ENCODE measurements at places on chromosomes 6 and 20.

DNA sequence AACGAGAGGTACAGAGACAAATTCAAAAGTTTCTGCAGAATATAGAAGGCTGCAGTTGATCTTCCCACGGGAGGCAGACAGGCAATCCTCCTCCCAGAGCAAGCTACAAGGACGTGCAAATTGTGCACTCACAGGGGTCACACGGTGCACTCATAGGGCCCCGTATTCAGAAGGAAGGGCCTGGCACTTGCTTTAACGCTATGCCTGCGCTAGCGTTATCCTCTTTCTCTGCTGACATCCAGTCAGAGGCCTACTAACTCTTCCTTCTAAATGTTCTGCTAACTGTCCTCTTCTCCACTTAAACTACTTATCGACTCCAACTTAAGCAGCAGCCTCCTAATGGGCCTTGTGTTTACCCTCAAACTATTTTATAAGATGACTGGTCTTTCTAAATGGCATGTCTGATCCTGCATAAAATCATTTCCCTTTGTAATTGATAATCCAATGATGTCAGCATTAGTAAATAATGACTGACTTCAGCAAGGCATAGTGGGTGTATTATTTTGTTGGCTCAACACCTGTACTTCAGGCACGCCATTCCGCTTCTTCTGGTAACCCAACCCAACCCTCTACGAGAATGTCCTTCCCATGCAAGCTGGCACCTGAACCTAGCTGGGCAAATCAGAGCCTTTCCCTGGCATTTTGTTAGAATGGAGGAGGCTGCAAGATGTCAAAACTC lies 2.2 kb downstream of the IFNGR1 start:
- no peak for DNase-seq

- no peak for DNase-seq
These were observed 477.0 kb downstream of the HAO1 start for GRCh38 chr20:7463290-7463689.

GRCh38 chr6:32415521-32416019 lies 8.6 kb upstream of the BTNL2 start:
- DNase-seq: peak; percentile 87

DNA sequence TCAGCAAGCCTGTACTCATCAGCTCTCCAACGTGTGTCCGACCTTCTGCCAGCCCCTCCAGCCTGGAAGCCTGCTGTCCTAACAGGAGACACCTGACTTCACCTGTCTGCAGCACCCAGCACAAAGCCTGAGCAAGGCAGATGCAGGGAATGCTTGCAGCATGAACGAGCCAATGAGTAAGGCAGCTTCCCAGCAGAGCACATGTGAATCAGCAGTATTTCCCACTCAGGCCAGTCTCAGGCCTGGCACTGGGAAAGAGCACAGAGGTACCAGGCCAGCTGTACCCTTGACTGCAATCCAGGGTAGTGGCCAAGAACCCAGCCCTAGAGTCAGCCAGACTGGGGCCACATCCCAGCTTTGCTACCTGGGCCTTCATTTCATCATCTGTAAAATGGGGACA lies 120.8 kb downstream of the MAFB start:
- no peak for DNase-seq

- DNase-seq: peak; percentile 20
These were observed 891 bp downstream of the RSPO3 start for GRCh38 chr6:127119102-127120022.

DNA sequence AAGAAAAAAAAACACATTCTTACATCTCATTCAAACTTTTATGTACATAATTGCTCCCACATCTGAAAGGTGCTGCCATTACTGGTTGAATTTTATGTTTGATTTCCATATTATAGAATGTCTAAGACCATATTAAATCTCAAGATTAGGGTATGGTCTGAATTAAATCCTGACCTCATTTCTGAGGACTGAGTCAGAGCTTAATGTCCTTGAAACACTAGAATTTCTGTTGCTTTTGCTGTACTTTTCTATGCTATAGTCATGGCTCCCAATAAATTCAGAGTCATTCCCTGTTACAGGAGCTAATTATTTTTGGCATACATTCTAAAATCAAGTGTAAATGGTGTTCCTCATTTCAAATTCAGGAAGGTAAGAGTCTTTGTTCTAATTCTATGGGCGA lies 285.3 kb upstream of the MANEA start:
- DNase-seq: no peak

DNA sequence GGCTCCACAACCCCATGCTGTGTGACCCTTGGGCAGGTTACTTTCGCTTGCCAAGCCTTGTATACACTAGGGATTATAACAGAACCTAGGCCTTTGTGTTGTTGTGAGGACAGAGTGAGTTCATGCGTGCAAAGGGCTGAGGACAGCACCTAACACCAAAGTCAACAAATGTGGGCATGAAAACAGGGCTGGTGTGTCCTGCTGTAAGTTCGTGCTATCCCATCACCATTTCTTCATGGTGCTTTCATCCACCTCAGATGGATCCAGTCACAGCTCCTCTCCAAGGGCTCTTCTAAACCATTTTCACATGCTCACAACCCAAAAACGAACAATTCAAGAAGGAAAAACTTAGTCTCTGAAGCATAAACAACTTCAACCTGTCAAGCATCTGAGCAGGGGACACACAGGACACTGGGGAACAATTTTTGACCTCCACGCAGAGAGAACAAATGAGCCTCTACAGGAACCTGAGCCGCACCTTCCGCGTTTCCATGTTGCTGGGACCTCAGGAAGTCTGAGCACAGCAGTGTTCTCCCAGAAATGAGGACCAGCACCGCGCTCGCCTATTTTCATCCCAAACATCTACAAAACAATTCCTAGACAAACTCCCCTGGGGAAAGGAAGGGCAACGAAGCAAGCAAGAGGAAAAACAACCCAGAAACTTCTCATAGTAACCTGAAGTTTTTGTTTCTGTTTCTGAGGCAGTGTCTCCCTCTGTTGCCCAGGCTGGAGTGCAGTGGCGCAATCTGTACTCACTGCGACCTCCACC lies 3.1 kb downstream of the LRP11 start:
- no peak for DNase-seq

GRCh38 chr6:166911248-166911677 lies 45.1 kb downstream of the RNASET2 start:
- DNase-seq: no peak

DNA sequence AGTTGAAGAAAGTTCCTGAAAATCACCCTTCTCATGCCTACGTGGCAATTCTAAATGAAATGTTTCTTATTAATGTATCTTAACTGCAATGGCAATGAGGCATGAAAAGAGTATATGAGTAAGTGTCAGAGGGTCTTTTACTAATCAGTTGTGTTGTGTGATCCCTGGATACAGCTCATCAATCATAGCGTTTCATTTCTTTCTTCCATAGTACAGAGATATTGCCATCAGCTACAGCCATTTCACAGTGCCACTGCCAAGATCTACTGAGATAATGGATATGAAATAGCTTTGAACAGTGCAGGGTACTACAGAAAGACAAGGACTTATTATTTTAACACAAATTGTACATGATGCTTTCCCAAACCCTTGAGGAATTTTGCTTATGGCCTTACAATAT lies 450.8 kb downstream of the KHDRBS2 start:
- no peak for DNase-seq

- no peak for DNase-seq
These were observed 226.5 kb downstream of the CBLN4 start for GRCh38 chr20:55778796-55779195.

GRCh38 chr20:44637522-44638372 lies 13.8 kb downstream of the ADA start:
- DNase-seq: no peak

- no peak for DNase-seq
These were observed 17.3 kb upstream of the MATN4 start for GRCh38 chr20:45325371-45325770.

GRCh38 chr6:105601541-105602236 lies 198.8 kb upstream of the PREP start:
- peak; percentile 8 for DNase-seq

DNA sequence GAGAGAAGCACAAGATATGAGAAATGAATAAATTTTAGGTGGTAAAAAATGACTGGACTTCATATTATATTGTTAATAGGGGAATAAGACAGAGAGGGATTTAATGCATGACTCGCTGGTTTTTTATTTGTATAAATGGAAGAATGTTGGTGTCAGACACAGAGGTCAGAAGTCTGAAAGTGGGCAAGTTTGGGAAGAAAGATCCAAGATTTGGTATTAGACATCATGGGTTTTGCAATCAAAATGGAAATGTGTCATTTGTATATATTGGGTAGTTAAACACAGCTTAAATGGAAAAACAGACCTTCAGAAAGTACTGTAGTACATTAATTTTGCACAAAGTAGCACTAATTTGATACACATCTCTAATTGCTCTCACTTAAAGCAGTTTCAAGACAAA lies 96.2 kb downstream of the EYA4 start:
- no peak for DNase-seq

- DNase-seq: peak; percentile 97
These were observed at the start of gene TAPBP for GRCh38 chr6:33313709-33314514. Gene TAPBP (minus strand): TSS chr6:33314078. CDS start chr6:33314041, 37 bp downstream.

DNA sequence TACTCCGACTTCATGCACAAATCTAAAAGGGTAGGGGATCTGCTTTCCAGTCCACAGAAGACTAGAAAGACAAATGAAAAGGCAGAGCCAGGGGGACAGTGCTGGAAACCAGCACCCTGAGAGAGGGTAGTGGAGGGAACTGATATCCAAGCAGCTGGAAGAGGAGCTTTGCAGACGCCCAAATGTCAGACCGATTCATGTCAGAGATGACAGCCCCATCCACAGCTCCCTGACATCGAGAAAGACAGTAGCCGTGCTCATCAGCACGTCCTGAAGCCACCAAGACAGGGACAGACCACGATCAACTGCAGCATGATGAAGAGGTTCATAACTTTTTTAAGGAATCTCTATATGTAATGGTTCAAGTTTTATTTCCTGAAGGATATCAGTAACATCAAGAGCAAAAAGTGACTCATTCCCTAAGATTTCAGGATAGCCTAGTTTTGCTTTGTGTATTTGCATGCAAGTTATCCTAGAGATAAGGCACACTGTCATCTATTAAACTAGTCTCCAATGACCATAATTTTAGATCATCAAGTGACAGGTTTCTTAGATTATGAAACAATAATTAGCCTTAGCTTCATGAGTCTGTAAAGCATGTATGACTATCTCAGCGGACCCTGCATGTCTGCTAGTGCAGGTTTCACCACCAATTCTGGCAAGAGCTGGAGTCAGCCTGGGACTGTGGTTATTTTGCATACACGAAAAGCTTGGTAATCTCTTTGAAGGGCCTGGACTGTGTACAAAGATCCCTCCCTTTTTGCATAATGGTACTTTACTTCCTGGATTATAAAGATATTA lies 43.0 kb downstream of the PRDM1 start:
- no peak for DNase-seq

- no peak for DNase-seq
These were observed 145.0 kb downstream of the HTR1B start for GRCh38 chr6:77318256-77318655.

DNA sequence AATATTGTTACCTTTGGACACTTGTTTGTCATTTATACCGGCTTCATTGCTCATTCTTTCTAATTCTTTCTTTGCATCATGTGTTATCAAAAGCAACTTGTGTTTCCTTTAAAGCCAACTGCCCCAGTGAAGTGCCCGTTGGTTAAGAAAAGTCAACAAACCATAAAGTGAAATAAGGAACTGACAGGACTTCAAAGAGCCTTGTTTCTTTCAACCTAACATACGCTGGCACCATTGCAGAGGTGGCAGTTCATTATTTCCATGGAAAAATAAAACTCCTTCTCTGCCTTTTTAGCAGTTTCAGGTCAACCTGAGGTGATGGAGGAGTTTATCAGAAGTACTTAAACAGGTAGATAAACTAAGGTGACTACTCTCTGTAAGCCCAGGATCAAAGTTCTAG lies 28.8 kb downstream of the FERMT1 start:
- no peak for DNase-seq

DNA sequence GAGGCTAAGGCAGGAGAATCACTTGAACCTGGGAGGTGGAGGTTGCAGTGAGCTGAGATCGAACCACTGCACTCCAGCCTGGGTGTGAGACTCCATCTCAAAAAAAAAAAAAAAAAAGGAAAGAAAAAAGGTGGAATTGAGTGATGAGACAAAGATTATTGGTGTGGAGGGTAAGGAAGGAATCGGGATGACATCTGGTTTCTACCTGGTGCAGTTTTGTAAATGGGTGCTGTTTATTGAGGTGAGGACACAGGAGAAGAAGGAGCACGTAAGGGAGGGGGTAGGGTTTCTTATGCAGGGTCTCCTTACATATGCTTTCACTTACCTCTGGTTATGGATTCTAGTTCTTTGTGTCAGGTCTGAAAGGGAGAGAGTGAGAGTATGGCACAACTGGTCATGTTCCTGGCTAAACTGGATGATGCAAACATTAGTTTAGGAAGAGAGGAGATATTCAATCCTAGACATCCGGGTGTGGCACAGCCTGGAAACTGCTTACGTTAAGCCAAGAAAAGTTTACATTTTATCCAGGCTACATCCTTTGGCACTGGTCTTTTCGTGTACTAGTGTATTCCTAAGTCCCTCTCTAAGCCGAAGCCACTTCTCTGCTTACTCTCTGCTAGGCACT lies 5.4 kb downstream of the RALY start:
- DNase-seq: no peak

DNA sequence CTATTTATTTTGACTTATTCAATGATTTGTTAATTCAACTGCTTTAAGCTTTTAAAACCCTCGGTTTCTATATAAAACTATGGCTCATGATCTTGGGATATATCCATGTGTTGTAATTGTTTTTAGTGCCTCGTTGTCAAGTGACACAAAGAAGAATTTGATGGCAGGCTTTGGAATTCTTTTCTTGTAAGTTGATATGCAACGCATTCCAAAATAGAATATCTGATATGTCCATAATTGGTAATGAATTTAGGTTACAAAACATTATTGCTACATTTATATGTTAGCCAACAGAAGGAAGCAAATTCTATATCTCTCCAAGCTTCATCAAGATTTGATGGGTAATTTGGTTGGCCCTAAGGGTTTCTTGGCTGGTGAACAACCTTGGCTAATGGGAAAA lies 220.4 kb upstream of the RIMS1 start:
- no peak for DNase-seq

GRCh38 chr6:111087106-111087835 lies at the start of gene SLC16A10:
Gene SLC16A10 (plus strand): TSS chr6:111087503. CDS start chr6:111087753, 250 bp downstream.
- DNase-seq: peak; percentile 78

GRCh38 chr6:113873043-113873667 lies 16.0 kb downstream of the MARCKS start:
- peak; percentile 77 for DNase-seq

DNA sequence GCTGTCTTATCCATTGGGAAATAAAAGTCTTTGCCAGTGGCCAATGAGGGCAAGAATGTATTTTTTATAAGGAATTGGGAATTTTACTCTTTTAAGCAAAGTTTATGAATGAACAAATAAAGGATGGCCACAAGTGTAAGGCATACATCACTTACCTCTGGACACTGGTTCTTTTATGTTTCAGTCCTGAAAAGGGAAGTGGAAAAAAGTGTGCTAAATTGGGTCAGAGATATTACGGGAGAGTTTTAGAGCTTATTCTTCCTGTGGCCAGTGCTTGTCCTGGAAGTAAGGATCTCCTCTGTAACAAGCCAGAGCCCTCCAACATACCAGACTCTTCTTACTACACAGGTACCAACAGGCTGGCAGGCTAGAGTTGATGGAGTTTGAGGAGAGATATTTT lies 22.5 kb upstream of the RIPK1 start:
- no peak for DNase-seq
